ENCODE measurements at places on chromosomes 2 and 18.

DNA sequence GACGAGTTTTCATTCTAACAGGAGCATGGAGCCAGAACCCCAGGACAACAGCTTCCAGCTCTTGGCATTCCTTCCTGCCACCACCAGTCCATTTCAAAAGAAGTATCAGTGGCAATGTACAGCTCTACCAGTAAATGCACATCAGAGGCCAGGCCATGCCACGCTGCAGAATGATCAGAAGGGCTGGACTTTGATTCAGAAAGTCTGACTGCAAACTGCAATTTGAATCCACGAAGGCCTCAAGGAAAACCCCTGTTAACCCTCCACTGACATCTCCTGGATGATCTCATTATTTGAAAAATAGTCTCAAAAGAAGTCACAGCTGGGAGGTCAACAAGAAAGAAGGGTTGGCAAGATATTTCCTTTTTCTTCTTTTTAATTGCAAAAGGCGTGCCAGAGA is 119.2 kb downstream of the MYO5B start:
- no peak for DNase-seq

DNA sequence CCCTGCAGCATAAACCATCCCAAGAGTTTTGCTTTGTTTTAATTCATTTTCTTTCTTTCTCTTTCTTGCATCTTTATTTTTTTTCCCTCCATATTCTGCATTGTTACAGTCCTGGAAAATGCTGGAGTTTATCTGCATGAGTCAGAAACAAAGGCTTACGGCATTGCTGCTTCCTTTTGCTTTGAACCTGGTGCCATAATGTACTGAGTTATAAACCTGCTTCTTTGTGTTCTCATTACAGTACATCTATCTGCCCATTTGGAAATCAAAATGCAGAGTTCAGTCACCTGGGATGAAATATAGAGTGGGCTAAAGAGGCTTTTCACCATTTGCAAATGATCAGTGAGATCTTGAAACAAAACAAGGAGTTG is 1009.2 kb upstream of the FANCL start:
- DNase-seq, result no peak

- no peak for DNase-seq
Measured at GRCh38 chr2:187324631-187325030, 123.4 kb downstream of the CALCRL start.

DNA sequence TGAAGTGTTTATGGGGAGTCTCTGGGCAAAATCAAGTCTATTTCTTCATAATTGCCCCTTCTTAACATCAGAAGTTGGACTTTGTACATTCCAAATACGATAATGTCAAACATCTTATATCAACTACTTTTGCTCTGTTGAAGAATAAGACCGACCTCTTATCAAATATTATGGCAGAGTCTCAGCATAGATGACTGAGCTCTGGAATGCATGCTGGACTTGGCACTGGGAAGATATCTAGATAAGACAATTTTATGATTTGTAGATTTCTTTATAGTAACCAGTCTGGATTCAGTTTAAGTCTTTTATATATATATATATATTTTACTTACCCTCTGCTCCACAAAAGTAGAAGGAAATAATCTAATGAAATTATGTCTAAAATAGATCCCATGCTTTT is 8.2 kb downstream of the APLF start:
- DNase-seq, result no peak

DNA sequence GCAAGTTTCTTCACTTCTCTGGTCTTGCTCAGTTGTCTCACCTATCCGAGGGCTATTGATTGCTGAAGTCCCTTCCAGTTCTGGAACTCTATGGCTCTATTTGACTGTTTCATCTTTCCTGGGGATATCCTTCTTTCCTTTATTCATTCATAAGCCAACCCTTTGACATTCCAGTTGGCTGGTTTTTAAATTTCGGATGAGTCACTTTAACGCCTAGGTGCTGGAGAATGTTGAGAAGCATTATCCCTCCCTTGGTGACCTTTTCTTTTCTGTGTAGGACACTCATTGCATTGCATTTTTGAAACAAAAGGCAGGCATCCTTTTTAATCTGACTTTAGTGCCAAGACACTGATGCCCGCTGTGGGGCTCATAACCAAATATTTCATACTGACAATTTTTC is 307.1 kb downstream of the TSN start:
- DNase-seq, result no peak

GRCh38 chr2:82282111-82282882 is 1977.7 kb upstream of the LRRTM1 start:
- DNase-seq, result no peak

DNA sequence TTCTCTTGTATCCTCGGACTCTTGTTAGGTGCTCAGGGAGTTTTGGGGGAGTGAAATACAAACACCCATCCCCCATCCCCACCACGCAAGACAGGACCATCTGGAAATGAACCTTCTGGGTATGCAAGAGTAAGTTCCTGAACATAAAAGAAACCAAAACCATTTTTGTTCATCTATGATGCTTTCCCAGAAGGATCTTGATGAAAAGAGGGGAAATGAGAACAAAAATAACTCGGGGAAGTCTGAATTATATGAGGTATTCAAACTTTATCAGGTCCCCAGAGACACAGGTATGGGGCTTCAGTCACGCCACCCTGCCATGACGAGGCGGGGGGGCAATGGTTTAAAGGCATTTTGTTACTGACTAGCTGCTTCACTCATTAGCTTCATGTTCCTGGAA is 68.6 kb upstream of the DNMT3A start:
- DNase-seq, result no peak

DNA sequence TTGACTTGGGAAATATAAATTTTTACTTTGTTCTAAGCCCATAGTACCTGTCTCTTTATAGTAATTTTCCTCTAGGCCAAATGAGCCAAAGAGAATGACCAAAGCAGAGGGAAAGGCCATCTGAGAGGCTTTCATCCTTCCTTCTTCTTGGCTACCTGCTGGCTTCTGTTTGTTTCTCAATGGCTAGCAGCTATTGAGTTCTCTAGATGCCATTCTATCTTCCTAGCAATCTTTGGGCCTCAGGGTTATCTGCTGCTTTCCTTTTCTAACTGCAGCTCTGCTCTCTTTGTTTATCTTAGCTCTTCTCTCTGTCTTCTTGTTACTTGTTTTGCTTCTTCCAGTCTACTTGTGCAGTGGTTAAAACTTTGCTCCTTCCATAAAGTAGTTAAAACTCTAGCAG is 601.1 kb upstream of the NRXN1 start:
- no peak for DNase-seq

DNA sequence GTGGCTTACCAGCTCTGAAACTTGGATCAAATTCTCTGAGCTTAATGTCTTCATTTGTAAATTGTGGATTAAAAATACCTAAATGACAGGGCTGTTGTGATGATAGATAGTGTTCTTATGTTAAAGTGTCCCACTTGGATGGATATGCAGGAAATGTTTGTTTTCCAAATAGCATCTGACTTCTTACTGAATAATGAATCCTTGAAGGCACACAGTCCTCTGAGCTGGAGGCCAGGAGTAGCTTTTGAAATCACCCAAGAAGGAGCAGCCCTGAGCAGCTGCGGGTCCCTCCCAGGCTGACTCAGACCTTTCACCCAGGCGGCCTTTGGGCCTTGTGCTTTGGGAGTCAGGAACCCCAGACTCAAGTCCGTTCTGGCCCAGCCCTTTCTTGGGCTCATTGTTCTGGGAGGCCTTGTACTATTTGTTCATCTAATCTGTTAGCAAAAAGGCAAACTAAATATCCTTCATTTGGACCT is 173.0 kb upstream of the GATA6 start:
- DNase-seq, result no peak

DNA sequence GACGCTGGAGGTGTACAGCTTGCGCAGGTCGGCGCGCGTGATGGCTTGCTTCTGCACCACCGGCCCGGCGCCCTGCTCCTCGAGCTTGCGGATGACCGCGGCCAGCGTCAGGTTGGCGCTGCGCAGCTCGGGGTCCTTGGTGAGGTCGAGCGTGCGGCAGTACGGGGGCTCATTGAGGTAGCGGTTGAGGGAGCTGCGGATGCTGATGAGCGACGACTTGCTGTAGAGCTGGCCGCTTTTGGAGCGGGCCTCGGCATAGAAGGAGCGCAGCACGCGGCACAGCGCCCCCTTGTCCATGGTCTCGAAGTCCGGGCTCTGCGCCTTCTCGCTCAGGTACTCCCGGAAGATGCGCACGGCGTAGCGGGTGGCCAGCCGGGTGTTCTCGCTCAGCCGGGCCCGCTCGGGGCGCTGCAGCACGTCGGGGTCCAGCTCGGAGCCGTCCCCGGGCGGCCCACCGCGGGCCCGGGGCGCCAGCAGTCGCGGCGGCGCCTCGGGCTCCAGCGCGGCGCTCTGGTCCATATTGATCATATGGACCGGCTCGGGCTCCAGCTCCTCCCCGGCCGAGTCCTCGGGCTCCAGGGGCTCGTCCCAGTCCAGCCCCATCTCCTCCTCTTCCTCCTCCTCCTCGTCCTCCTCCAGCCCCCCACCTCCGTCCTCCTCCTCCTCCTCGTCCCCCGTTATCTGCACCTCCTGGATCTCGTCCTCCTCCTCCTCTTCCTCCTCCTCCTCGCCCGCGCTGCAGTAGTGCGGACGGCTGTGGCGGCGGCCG is 523 bp downstream of the KCTD1 start:
- DNase-seq, result peak; percentile 76

GRCh38 chr2:15043336-15044058 is 411.0 kb downstream of the LRATD1 start:
- no peak for DNase-seq

DNA sequence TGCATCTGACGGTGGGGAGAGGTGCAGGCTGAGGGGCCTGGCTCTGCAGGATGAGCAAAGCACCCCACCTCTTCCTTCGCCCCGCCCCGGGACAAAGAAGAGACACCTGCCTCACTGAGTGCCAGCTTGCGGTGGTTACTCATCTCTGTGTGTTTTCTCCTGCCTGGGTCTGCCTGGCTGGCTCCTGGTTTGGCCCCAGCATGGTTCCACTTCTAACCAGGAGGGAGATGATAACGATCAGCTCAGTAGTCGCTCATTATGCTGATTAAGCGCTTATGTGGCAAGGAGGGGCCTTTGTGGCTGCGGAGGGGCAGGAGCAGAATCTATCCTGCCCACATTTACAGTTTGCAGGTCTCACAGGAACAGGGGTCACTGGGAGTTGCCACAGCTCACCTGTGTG is 68.7 kb upstream of the EDAR start:
- DNase-seq, result no peak

DNA sequence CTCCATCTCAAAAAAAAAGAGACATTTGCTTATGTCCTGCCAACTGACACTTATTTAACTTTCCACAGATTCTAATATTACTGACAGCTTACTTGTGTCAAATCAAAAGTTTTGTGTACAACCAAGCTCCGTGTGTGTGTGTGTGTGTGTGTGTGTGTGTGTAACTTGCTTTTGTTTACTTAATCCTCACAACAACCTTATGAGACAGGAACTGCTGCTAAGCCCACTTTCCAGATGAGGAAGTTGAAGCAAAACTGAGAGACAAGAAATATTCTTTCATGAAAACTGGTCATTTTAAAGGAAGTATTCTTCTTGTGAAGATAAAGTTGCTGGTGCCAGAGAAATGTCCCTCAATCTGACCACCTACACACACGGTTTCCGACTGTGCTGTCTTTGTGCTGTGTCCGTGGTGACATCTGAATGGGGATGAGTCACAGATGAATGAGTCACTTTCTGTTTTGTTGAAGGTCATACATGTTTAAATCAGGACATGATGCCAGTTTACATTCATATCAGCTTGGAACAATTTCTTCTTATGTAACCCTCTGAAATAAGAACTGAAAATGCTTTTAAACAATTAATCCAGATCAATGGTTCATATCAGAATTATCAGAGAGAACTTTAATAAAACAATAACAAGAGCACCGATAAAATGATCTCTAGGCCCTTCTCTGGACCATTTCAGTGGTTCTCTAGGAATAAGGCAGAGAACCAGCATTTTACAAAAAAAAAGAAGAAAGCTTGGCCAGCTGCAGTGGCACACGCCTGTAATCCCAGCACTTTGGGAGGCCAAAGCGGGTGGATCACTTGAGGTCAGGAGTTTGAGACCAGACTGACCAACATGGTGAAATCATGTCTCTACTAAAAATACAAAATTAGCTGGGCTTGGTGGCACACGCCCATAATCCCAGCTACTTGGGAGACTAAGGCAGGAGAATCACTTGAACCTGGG is 95.5 kb downstream of the THNSL2 start:
- DNase-seq, result no peak

- DNase-seq, result no peak
Measured at GRCh38 chr18:9334973-9335696, 562 bp downstream of the TWSG1 start.

DNA sequence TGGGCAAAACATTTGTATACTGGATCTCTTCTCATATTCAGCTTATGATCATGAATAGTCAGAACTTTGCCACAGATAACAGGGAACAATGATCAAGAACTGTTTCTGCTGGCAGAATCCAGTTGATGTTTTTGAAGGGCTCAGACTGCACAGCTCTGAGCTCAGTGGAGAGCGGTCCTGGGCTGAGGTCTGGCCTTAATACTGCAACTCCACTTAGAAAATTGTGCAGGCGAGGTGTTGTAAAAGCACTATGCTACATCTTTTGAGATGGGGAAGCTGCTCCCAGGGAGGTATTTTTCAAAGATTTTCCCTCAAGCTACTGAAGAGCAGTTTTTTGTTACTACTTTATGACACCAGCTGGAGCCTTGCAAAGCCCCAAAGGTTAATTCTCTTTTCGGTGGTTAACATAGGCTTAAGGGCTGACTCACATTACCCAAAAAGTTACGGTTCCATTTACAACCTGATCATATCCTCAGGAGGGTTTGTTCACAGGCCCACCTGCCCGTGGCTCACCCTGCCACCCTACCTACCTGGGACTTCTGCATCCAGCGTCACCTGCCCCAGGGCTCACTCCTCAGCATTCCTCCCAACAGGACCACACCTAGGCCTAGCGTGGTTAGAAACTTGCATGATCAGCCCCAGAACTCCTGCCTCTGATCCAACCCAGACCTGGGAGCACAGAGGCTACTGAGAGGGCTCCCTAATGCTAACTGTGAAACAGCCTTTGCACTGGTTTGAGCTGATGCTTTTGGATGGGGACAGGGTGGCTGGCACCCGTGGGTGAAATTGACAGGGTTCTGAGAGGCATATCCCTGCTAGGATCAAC is 114.4 kb downstream of the NCK2 start:
- no peak for DNase-seq

DNA sequence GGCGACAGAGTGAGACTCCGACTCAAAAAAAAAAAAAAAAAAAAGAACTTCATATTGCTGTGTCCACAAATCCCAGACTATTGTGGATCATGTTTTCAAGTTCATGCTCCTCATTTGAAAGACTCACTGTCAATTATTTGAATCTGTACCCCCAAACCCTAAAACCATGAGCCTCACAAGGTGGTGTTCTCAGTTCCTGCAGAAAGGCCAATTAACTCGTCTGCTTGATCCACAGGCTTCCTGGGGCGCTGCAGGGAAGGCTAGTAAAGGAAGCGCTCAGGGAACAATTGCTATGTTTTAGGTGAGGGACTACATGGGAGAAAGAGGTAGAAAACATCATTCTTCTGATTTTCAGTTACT is 396.8 kb upstream of the NETO1 start:
- DNase-seq, result no peak

Measured in tibial artery (tissue), 4 donors.